ENCODE measurements at places on chromosomes 12 and 14.

DNA sequence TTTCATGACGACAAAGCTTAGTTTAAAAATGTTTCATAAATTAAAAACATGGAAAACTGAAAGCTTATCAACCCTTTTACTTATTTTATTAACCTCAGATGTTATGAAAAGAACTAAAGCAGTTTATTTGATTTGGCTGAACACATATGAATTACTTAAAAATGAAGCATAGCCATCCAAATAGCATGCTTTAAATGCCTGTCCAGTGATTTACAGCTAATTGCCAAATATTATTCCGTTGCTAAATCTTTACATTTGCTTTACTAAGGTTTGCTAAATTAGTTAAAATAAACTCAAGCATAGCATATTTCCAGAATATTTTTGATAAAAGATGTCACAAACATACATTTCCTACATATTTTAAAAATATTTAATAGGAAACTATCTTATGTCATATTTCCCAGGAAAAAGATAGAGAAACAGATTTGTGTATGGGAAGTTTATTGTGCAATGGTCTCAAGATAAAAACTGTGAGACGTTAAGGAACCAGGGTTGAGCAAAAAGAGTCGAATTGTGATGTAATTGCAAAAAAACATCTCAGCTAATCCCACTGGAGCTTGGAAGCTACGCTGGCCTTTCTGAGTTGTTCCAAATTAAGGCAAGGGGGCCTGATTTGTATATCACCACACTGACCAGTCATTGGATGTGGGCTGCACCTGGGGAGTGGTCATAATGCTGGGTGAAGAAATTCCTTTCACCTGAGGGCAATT, 25.8 kb downstream of the GPR135 start:
- DNase-seq, result no peak

GRCh38 chr12:57334219-57334618, 83.2 kb upstream of the STAC3 start:
- no peak for DNase-seq

- DNase-seq, result no peak
Measured at GRCh38 chr14:58238252-58239243, 6.1 kb upstream of the PSMA3 start.

- DNase-seq, result no peak
Measured at GRCh38 chr12:44465139-44465538, 411.0 kb downstream of the NELL2 start.

- no peak for DNase-seq
Measured at GRCh38 chr14:78445275-78445674, 275.1 kb downstream of the NRXN3 start.

DNA sequence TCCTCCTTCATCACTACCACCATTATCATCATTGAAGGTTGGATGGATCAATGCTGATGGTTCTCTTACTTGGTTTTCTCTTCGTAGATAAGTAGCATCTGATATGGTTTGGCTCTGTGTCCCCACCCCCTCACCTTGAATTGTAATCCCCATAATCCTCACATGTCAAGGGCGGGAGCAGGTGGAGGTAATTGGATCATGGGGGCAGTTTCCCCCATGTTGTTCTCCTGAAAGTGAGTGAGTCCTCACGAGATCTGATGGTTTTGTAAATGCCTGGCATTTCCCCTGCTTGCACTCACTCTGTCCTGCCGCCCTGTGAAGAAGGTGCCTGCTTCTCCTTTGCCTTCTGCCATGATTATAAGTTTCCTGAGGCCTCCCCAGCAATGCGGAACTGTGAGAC, 172.4 kb upstream of the PWP1 start:
- DNase-seq, result no peak

GRCh38 chr12:97093187-97093683, 186.2 kb downstream of the NEDD1 start:
- no peak for DNase-seq

- DNase-seq, result no peak
Measured at GRCh38 chr14:64997108-64997794, 10.6 kb downstream of the FNTB start.

GRCh38 chr12:24517000-24517399, 431.9 kb downstream of the BCAT1 start:
- DNase-seq, result no peak

GRCh38 chr12:53754633-53755264, 3.0 kb upstream of the CISTR start:
- DNase-seq, result no peak

DNA sequence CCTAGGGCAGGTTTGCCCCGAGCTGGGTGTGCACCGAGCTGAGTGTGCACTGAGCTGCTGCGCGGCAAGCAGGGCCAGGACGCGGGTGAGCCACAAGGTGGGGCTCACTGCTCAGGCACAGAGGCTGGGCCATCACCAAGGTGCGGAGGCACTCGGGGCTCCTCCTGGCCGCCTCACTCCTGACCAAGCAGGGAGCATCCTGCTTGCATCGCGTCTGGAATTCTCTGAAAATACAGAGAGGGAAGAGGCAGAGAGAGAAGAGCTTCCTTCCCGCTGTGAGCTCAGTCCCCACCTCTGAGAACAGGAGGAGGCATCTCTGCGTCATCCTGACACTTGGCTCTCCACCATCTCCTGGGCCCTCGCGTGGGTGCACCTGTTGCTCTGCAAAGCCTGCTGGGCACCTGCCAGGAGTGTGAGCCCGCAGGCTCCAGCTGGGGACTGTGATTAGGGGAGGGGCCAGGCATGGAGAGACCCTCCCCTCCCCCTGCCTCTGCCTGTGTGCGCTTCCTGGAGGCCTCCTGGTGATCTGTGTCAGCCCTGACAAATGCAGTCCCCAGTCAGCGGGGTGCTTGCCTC, 116.3 kb downstream of the GLT1D1 start:
- DNase-seq, result peak; percentile 47

DNA sequence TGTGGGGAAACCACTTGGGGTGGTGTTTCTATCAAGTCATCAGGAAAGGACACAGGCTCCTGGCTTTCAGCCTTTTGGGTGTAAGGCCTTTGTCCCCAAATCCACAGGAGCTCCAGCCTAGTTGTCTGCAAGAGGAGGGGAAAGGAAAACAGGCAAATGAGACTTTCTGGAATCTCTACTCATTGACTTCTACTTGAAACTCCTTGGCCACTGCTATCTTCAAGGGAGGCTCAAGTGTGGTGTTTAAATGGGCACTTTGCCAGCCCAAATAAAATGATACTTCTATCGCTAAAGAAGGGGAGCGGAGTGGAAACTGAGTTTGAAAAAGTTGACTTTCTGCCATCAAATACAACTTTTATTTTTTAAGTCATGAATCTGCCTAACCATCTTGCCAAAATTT, 445.9 kb upstream of the RGS6 start:
- no peak for DNase-seq

DNA sequence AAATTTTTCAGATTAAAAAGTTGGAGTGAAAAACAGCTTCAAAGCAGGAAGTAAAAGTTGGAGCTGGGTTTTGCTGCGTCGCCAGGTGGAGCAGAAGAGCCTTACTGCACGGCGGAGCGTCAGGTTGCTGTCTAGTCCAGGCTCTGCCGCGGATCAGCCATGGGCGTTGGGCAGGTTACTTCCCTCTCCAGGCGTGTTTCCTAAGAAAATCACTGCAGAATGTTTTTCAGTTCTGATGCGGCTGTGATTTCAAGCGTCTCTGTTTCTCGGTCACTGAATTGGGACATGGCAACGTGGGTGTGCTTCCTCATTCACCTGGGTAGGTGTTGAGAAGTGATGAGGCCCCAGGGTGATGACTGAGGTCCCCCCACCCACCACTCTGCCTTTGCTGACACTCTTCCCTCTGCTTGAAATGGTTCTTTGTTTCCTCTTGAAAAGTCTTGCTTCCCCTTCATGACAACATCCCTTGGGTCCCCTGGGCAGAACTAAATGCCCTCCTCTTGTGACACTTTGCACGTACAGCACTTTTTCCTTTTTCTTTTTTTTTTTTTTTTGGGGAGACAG, 7.6 kb downstream of the EVL start:
- DNase-seq, result peak; percentile 47

DNA sequence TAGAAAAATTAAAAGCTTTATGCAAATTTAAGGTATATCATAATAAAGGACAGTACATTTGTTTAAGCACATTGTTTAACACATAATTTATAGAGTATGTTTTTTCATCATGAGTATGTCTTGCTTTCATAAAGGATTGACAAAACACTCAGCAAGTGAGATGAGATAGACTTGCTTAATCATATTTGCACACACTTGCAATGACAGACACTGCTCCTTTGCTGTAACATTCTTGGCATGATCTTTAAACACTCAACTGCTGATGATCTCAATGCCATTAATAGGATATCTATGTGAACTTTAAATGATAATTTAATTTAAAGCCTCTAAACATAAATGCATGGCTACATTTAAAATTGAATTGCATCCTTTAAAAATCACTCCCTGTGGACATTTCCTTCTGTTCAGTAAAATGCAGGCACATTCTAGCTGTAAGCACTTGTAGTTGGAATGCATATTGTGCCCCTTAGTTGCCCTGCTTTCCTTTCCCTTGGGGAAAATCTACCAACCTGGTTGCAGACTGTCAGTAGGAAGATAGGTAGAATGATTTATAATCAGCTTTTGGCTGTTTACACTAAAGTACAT, 979.0 kb downstream of the TMTC2 start:
- DNase-seq, result no peak

DNA sequence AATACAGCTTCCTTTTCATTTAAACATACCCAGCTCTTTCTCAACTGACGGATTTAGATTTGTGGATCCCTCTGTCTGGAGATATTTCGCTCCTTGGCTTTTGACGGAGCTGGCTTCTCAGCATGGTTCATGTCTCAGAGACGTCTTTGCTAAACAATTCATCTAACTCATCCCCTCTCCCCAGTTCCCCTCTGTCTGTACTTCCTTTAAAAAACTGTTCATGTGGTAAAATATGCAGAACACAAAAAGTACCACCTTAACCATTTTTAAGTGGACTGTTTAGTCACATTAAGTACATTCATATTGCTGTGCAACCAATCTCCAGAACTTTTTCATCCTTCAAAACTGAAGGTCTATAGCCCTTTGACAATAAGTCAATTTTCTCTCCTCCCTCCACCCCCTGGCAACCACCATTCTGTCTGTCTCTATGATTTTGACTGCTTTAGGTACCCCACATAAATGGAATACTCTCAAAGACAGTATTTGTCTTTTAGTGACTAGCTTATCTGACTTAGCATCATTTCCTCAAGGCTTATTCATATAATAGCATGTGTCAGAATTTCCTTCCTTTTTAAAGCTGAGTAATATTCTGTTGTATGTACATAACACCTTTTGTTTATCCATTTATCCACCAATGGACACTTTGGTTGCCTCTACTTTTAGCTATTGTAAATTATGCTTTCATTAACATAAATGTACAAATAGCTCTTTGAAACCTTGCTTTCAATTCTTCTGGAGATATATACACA, 399.8 kb upstream of the SOX5 start:
- DNase-seq, result no peak

GRCh38 chr12:79155683-79156082, 291.1 kb downstream of the SYT1 start:
- no peak for DNase-seq

DNA sequence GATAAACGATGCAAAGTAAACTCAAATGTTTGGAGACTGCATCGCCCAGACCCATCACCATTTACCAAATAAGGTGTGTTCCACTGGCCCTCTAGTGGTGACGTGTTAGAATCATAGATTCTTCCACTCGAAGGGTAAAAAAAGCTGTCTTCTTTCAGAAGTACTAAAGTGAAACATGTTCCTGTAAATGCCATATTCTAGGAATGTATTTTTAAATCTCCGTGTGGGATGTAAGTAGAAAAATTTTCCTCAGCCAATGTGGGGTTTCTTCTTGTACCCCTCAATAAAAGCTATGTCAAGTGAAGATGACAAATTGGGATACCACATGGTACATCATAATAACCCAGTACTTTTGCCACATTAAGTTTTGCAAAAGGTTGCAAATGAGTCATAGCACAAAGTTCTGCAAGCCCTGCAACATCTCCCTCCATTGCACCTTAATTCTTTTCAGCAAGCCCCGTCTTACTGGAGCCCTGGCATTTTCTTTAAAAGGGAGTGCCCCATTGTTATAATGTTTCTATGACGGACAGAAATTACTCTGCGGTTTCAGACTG, 100.8 kb downstream of the CCER1 start:
- no peak for DNase-seq

GRCh38 chr12:113958108-113958507, 8.0 kb downstream of the RBM19 start:
- no peak for DNase-seq

- DNase-seq, result no peak
Measured at GRCh38 chr12:49054524-49054923, 6.1 kb downstream of the KMT2D start.

- peak; percentile 37 for DNase-seq
Measured at GRCh38 chr12:24742378-24742777, 206.5 kb downstream of the BCAT1 start.

DNA sequence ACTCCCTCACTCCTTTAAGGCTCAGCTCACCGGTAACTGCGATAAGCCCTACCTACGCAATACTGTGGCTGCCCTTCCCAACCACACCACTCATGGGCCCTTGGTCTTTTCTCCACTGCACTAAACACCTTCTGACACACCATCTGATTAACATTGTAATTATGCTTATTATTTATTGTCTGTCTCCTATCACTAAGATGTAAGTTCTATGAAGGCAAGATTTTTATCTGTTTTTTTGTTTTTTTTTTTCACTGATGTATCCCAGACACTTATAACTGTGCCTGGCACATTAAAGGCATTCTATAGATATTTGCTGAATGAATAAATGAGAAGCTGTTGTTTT, 34.2 kb upstream of the PYGL start:
- no peak for DNase-seq

DNA sequence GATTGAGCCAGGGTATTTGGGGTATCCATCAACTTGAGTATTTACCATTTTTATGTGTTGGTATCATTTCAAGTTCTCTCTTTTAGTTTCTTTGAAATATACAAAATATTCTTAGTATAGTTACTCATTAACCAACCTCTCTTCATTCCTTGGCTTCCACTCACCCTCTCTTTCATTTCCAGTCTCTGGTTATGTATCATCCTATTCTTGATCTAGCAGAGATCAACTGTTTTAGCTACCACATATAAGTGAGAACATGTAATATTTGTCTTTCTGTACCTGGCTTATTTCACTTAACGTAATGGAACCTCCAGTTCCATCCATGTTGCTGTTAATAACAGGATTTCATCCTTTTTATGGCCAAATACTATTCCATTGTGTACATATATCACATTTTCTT, 86.9 kb downstream of the DACT1 start:
- DNase-seq, result no peak

GRCh38 chr12:29071099-29071498, 78.0 kb upstream of the FAR2 start:
- no peak for DNase-seq

GRCh38 chr14:89241934-89242651, 174.9 kb downstream of the FOXN3 start:
- DNase-seq, result no peak

DNA sequence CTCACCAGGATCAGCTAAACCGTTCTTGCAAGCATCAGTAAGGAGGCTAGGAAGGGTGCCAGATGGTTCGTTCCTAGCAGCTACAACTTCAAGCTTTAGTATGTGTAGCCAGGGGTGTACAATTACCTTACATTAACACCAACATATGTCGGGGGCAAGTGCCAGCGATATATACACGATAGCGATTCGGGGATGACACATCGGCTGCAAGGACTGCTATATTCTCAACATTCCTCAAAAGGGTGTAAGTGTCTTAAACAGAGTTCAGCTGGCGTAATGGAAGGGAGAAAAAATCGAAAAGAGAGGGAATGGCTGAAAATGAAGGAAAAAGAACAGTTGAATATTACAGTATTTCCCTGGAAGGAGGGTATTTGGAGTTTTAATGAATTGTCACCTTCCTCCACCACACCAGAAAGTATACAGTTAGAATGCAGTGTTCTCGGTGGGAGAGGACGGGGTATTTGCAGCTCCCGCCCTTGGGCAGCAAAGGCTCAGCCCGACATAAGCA, 545 bp downstream of the LIMA1 start:
- no peak for DNase-seq

Measured in GM06990 (cell line).